ENCODE measurements at places on chromosomes 13 and 19. TPM values are rescaled to one million over a fixed set of nuclear protein-coding genes. Genes with fewer than 3 reads are reported as not detected.

DNA sequence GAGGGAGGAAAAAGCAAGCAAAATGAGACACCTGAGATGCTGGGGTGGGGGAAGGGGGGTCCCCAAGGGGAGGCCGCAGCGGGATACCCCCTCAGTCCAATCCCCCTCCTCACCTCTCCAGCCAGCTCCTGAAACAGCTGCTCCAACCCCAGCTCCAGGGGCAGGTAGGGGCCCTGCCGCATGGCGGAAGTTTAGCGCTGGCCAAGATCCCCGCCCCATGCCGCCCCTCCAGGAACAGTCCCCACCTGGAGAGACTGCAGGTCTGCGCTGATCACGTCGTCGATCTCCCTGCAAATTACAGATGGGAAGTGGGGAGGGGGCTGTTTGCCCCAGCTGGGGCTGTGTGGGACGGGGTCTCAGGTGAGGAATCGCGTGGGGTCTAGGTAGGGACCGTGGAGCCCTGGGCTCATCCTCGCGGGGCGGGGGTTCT, 9.0 kb downstream of the CAPN12 start:
- DNase-seq, result peak; percentile 64

GRCh38 chr19:9523885-9524474, 14.5 kb downstream of the ZNF426 start:
- no peak for DNase-seq

GRCh38 chr13:106521095-106521799, 14.2 kb downstream of the EFNB2 start:
- no peak for DNase-seq

DNA sequence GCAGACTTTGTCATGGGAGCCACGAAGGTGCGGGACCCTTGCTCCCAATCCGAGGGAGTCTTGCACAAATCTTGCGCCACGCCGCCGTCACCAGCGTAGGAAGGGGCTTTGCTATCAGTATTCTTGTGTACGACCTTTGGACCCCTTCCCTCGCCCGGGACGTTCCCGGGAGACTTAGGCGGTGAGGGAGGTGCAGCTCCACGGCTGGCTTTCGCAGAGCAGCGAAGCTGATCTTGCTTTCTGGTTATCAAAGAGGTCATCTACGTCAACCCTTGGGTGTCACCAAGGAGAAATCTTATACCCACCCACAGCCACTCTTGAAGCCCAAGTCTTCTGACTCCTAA, 583 bp downstream of the TECR start:
- no peak for DNase-seq

GRCh38 chr19:6754136-6754535, 13.1 kb downstream of the SH2D3A start:
- DNase-seq, result peak; percentile 51

DNA sequence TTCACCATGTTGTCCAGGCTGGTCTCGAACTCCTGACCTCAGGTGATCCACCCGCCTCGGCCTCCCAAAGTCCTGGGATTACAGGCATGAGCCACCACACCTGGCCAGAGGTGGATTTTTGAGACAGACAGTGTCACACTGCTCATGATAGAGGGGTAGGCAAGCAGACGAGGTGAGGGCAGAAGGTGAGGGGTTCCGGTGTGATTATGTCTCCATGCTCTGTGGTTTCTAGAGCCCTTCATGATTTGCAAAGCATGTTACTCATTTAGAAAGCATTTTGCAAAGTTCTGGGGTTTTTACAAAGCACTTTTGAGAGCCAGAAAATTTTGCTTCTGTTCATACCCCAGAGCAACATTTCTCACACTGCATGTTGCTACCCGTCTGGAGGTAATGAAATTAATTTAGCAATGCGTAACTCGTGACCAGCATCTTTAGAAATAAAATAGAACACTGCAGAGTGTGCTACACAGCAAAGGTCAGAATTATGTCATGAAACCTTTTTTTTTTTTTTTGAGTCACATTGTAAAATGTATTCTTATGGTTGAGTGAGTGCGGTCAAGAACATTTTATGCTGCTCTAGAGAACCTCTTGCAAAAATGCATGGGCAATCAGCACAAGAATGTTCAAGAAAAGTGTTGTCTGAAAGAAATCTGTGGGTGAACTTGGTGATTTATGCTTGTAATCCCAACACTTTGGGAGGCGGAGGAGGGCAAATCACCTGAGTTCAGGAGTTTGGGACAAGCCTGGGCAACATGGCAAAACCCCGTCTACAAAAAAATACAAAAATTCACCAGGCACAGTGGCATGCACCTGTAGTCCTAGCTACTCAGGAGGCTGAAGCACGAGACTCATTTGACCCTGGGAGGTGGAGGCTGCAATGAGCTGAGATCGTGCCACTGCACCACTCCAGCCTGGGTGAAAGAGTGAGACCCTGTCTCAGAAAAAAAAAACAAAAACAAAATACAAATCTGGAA, 58.0 kb downstream of the MAP4K1 start:
- DNase-seq, result no peak

GRCh38 chr13:60411983-60412382, 15.0 kb downstream of the TDRD3 start:
- DNase-seq, result no peak

DNA sequence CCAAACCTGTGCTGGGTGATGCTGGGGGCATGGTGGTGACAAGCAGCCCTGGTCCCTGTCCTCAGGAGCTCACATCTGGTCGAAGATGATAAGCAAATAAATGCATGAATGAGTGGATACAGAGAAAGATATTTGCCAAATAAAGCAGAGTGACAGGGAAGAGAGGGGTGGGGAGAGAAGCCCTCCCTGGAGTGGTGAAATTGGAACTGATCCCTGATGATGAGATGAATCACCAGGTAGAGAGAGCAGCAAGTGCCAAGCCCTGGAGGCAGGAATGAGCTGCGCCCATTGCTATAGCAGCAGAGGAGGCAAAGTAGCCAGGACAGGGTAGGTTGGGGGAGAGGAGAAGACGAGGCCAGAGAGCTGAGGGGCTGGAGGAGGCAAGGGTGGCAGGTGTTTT, 13.7 kb downstream of the FXYD5 start:
- no peak for DNase-seq

- DNase-seq, result no peak
Measured at GRCh38 chr13:61123538-61124289, 291.9 kb downstream of the PCDH20 start.

GRCh38 chr13:75927183-75927669, 291.1 kb downstream of the LMO7 start:
- no peak for DNase-seq

GRCh38 chr19:32138416-32138815, 207.0 kb upstream of the ZNF507 start:
- no peak for DNase-seq

DNA sequence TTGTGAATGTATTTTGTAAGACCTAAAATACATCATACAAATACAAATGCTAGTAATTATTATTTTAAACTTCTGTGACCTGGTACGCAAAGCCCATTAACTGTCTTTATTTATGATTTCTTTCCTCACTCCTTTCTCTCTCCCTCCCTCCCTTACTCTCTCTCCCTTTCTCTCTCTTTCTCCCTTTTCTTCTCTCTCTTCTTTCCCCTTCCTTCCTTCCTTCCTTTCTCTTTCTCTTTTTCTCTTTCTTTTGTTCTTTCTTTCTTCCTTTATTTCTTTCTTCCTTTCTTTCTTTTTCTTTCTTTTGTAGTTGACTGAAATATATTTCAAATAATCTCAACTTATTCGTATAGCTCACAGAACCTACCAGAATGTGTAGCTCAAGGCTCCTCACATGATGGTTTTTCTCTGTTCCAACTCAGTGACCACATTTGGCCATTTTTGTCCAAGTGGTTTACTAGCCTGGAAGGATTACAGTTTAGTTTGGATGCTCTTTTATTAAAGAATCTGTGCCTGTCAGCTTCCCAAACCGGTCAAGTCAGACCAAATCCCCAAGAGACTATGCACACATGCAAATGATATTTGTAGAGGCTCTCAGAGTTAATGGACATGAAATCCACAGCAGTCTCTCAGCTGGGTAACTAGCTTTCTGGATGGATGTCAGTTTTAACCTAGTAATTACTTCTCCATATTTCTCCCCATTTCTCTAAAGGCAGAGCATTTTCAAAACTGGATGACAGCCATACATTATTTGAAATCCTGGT, 71.7 kb downstream of the POSTN start:
- DNase-seq, result no peak

GRCh38 chr19:16861011-16861410, 27.8 kb upstream of the F2RL3 start:
- DNase-seq, result no peak

DNA sequence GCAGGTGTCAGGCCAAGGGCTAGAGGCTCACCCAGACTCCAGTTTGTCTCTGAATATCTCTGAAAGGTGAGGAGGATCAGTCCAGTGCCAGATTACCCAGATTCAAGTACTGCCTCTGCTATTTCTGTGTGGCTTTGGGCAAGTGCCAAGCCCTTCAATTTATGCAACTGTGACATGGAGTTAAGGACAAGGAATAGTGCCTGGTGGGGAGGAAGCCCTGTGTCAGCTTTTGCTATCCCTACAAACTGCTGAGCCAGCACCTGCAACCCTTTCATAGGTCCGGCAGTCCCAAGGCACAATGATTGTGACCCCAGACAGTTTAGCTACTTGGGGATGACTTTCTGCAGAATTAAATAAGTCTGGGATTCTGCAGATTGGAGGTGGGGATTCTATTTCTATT, 123.0 kb downstream of the KL start:
- DNase-seq, result peak; percentile 55

- DNase-seq, result no peak
Measured at GRCh38 chr19:31253526-31254179, 95.6 kb downstream of the TSHZ3 start.

GRCh38 chr13:44921246-44921877, 67.9 kb downstream of the NUFIP1 start:
- no peak for DNase-seq

- DNase-seq, result no peak
Measured at GRCh38 chr13:49651570-49652354, 23.5 kb downstream of the ARL11 start.

DNA sequence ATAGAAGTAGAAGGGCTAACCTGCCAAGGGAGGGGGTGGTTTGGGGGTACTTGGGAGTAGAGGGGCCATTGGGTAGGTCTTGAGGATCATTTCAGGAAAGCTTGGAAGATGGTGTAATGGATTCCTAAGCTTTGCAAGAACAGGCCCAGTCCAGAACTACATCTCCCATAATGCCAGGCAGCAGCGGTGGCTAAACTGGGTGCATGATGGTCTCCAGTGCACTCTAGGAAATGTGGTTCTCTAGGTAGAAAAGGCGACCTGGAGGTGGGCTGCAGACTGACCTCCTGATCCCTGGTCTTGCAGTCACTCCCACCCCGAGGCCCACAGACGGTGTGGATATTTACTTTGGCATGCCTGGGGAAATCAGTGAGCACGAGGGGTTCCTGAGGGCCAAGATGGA, 3.8 kb downstream of the APLP1 start:
- DNase-seq, result no peak

GRCh38 chr13:77513719-77514335, 21.7 kb upstream of the SCEL start:
- DNase-seq, result no peak

GRCh38 chr13:75175575-75175974, 306.4 kb downstream of the TBC1D4 start:
- no peak for DNase-seq

DNA sequence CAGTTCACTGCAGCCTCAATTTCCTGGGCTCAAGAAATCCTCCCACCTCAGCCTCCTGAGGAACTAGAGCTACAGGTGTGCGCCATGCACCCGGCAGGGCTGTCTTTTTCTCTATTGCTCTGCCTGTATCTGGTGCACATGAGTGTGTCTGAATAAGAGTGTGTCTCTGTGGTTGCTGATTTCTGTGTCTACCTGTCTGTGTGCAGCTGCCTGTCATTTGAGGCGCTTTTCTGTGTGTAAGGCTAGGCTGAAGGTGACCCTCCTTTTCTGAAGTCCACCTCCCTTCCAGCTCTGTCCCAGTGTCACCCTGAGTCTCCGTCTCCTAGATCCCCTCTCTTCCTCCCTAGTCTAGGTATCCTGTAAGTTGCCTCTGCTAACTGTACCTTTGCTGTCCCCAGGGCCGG, 1.5 kb upstream of the PRR12 start:
- no peak for DNase-seq

GRCh38 chr19:49413348-49413747, 9.9 kb downstream of the PTH2 start:
- DNase-seq, result no peak

DNA sequence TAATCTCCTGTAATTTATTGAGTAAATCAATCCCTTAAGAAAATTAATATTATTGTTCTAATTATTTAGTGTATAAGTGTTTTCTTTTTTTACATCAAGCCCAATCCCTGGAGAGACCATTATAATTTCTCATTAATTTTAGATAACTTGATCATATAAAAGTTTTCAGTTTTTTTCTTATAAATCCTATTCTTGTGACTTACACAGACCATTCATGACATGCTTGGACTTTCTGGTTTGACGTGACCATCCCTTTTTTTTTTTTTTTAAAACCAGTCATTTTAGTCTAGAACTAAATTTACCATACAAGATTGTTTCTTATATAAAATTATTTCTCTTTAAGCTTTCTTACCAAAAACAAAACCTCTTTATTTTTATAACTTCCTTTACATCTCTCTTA, 5.4 kb upstream of the MTRF1 start:
- no peak for DNase-seq

- no peak for DNase-seq
Measured at GRCh38 chr13:65724226-65724625, 1505.9 kb downstream of the PCDH9 start.

- DNase-seq, result no peak
Measured at GRCh38 chr13:112969692-112970338, 801 bp downstream of the MCF2L start.

- no peak for DNase-seq
Measured at GRCh38 chr19:8458380-8458779, 13.6 kb downstream of the HNRNPM start.

- DNase-seq, result no peak
Measured at GRCh38 chr19:21588065-21588601, 82.7 kb downstream of the ZNF429 start.

GRCh38 chr13:22940736-22941135, 240.0 kb upstream of the SGCG start:
- no peak for DNase-seq

Gene PRODH2
- 281 TPM for total RNA-seq

Gene SOHLH2
- not detected for total RNA-seq

Gene SPACA4
- total RNA-seq, result not detected

Gene SIGLEC8
- 0.81 TPM for total RNA-seq

Gene HTR2A
- not detected for total RNA-seq

Gene RASIP1
- total RNA-seq, result 5.2 TPM

Gene PSG3
- total RNA-seq, result not detected

Gene STK11
- total RNA-seq, result 23.8 TPM

Gene GPC6
- 19.0 TPM for total RNA-seq

Gene OLFM4
- 0.73 TPM for total RNA-seq

Gene ALOX5AP
- total RNA-seq, result 6.7 TPM

Gene WDR87
- total RNA-seq, result not detected

Gene LILRB1
- 1.7 TPM for total RNA-seq

Gene SYMPK
- 41.2 TPM for total RNA-seq

Gene SYT5
- total RNA-seq, result not detected

All from right lobe of liver (tissue), 6 donors.